Type B pancreatic cell (in vitro differentiated cells): ENCODE measurements at places on chromosomes 2 and 18.

- DNase-seq, result no peak
Measured at GRCh38 chr2:184598002-184598315, 370 bp upstream of the ZNF804A start.

DNA sequence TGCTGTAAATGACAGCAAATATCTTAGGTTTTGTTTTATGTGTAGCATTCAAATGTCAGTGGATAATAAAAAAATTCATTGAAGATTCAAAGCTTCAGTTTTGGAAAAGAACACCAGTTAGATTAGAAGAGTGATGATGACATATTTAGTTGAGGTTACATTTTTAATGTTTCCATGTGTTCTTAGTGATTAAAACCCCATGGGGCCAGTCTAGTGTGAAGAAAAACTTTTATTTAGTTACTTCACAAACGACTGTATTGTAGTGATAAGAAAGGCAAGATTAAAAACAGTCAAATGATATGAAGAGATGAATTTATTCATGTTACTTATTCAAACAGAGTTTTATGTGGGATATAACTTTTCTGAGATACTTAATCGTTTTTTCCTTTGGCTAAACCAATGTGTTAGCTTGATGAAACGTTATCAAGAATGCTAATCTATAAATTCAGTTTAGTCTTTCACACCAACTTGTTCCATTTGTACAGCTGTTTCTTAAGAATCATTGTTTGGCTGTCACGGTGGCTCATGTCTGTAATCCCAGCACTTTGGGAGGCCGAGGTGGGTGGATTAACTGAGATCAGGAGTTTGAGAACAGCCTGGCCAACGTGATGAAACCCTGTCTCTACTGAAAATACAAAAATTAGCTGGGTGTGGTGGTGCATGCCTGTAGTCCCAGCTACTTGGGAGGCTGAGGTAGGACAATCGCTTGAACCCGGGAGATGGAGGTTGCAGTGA lies 11.6 kb downstream of the BMPR2 start:
- no peak for DNase-seq

- no peak for DNase-seq
Measured at GRCh38 chr18:67483237-67483636, 33.3 kb downstream of the DSEL start.

GRCh38 chr2:38155-38554 lies 8.2 kb downstream of the FAM110C start:
- DNase-seq, result no peak

DNA sequence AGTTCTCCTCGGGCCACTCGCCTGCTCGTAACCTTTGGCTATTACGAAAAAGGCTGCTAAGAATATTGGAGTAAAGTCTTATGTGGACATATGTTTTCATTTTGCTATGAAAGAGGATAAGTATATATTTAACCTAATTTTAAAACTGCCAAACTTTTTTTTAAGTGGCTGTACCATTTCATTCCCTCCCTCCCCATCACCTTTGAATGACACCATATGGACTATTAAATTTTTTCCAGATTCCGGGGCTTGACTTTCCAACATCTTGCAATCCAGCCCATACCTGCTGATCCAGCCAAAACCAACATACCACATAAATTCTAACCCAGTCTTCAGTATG lies 31.5 kb downstream of the REEP1 start:
- DNase-seq, result no peak

DNA sequence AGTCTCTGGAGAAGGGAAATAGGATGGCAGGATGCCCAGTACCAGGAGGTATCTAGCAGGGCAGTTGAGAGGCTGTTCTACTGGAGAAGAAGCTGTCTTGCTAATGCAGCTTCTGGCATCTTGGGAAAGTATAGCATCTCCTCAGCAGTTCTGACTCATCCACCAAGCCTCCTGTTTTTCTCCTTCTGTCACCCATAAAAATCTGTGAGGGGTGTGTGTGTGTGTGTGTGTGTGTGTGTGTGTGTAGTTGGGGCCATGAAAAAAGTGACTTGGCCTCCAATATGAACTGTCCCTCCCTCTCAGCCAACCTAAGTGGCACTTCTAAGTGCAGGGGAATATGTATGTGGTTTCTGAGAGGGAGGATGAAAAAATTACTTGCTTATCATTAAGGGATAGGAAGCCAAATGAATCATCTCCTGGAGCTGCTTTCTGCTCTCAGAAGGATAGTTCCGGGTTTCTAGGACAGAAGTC lies 83.9 kb downstream of the CBLN2 start:
- no peak for DNase-seq

GRCh38 chr2:47751856-47752414 lies 31.0 kb upstream of the MSH6 start:
- DNase-seq, result no peak

- DNase-seq, result no peak
Measured at GRCh38 chr2:104860451-104860790, 6.5 kb downstream of the POU3F3 start.

- no peak for DNase-seq
Measured at GRCh38 chr18:50869150-50869549, 9.8 kb upstream of the ME2 start.

- no peak for DNase-seq
Measured at GRCh38 chr2:2191110-2191707, 139.9 kb downstream of the MYT1L start.

DNA sequence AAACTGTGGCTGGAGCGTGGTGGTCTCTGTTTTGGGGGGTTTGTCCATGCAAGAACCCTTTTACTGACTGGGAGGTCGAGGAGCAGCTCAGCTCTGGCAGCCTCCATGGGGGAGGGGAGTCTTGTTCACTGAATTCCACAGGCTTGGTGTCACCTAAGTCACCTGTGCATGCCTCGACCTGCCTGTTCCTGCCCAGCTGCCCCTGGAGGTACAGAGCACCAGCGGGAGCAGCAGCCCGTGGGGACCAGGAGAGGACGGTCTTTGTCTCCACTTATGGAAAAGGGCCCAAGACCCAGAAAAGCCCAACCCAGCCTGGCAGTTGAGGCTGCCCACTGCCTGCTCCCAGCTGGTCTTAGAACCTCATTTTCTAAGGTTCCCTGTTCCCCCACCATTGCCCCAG lies 168.7 kb upstream of the AGAP1 start:
- no peak for DNase-seq

- no peak for DNase-seq
Measured at GRCh38 chr2:231200805-231201474, 2.5 kb downstream of the ARMC9 start.

DNA sequence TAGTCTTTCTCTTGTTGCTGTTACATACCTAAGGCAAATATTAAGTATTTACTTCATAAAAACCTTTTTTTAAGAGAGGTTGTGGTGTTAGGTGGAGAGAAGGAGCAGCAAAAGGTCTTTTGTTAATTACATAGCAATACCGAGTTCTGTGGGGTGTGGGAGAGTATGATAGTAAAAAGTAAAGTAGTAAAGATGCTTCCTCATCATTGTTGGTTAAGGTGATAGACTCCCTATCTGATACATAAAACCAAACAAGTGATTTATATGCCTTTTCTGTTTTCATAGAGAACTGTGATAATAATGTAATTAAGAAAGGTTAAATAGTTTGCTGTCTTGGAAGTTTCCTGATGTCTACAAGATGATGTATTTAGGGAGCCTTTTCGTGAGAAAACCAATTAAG lies 75.4 kb downstream of the EML4 start:
- DNase-seq, result no peak
